Stimulated activated CD4-positive, alpha-beta T cell treated with anti-CD3 and anti-CD28 coated beads, Interleukin-2, amount 100 ng/mL, for 24 hours (primary cell): ENCODE measurements at places on chromosomes 3 and 15.

DNA sequence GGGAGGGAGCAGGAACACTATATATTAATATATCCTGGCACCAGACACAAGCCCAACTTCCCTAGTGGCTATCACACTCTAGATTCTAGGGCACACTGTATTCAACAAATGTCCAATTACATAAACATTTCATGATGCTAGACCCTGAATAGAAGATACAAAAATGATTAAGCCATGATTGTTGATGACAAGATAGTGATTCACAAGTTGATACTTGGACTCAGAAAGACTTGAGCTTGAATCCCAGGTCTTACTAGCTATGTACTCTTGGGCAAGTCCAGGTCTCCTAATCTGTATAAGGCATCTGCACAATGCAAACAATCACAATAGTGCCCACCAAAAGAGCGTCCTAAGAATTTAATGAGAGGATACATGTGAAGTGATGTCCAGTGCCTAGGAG is 10.0 kb upstream of the SNTN start:
- DNase-seq: no peak

GRCh38 chr3:37543666-37544065 is 318.0 kb upstream of the CTDSPL start:
- no peak for DNase-seq

DNA sequence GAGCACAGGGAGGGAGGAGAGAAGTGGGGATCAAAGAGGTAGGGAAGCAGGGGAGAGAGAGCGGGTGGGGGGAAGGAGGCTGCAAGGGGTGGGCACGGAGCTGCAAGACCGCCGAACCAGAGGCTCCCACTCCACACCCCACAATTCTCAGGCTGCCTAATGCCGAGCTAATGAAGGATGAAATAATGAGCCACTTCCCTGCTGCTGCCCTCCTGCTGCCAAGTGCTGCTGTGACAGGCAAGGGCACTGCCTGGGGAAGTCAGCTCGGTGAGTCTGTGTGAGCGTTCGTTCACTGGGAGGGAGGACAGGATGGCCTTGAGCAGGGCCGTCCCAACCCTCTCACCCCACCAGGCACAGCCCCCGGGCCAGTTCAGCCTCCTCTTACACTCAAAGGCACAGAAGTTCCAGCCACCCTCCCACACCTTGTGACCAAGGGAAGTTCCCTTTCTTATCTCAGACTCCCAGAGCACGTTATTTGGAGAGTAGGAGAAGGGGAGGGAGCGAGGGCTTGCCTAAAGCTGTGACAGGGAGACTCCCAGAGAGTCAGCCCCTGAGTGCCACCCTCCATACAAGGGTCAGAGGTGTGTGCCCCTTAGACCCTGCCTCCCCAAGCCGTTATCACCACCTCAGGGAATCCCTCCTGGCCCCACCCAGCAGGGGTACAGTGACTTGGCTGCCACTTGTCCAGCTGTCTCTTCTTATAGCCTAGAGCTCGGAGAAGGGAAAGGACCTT is 12.4 kb downstream of the GLYCTK start:
- no peak for DNase-seq

DNA sequence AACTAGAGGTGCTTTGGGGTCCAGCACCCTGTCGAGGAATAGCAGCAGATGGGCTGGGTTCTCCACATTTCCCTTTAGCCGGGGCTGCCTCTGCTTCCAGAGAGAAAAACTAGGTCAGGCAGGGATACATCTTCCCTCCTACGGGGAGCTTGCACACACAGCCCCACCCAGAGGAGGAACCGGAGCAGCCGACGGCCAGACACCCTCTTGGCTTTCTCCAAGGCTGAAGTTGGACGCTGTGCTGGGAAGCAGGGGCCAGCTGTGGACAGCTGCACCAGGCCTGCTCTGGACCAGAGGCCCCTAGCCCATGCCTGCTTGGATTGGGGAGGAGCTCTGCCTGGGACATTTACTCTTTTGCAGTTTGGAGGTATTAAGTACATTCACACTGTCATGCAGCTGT is 44.7 kb upstream of the NR2C2 start:
- no peak for DNase-seq

GRCh38 chr15:31172606-31173005 is 71.1 kb upstream of the TRPM1 start:
- DNase-seq: no peak

DNA sequence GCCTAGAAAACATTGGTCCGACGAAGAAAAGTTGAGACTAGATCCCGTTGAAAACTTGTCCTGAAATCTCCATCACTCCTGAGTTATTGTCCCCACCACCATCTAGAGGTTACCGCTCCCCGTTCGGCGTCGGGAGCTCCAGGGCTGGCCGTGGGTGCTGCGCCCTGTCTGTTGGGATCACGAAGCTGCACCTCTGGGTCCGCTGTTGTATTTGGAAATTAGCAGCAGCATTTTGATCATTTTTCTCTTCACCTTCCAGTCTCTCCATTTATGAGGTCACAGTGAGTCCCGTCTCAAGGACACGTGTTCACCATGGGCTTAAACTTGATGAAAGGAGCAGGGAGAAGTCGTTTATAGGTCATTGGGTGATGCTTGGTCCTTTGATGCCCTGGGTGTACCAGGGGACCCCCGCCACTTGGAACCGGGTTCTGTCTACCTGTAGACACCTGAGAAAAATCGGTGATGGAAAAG is 565 bp downstream of the MANF start:
- DNase-seq: no peak

GRCh38 chr15:74807282-74807681 is 5.4 kb upstream of the LMAN1L start:
- DNase-seq: no peak

DNA sequence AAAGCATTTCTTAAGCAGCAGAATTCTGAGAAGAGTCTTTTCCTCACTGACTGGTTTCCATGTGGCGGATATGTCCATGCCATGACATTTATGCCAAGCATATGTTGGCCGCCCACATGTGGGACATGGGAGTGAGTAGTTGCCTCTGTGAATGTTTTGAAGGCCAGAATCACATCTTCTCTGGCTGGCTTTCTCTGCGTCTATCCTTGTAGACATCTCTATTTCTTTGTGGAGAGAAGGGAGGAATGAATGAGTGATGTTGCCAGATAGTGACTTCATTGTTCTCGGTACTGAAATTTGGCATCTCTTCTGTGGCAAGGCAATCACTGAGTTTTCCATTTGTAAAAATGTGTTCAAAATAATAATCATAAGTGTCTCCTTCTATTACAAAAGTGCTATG is 316.0 kb downstream of the CLSTN2 start:
- no peak for DNase-seq

DNA sequence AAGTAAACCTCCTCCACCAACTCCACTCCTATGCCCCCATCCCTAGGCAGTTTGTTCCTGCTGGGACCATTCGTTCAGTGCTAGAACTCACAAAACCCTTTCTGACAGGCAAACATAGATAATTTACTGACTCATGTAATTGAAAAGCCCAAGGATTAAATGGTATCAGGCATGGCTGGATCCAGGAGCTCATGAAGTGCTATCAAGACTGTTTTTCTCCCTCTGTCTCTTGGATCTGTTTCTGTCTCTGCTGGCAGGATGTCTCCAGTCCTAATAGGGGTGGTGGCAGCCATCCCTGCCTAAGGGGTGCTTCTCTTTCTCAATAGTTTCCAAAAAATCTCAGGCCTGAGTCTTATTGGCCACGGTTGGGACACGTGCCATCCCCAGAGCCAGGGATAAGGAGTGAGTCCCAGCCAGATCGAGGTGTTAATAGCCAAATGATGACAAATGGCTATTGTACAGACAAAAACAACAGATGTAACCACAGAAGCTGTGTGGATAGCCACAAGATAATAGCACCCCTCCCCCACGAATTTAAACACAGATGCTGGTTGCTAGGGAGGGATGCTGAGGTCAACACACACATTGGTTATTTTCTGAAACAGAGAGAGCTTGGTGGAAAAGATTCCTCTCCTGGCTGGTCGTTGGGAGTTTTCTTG is 168.6 kb downstream of the SHQ1 start:
- DNase-seq: no peak

- DNase-seq: no peak
Measured at GRCh38 chr3:132703733-132704132, 18.5 kb downstream of the NPHP3 start.

DNA sequence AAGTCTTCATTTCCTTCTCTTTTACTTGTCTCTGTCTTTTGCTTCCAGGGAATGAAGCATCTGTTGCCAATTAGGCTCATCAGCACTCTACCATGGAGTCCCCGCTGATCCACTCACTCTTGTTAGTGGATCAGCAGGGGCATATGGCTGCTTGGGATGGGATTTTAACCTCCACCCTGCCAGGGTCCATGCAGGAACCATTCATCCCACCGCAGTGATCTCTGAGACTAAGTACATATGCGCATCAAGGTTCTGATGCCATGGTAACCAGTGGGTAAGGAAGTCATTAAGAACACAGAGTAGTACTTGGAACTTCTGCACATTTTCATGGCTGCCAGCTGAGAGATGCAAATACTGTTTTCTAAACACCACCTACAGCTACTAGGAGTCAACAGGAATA is 374.0 kb upstream of the ALCAM start:
- DNase-seq: no peak

DNA sequence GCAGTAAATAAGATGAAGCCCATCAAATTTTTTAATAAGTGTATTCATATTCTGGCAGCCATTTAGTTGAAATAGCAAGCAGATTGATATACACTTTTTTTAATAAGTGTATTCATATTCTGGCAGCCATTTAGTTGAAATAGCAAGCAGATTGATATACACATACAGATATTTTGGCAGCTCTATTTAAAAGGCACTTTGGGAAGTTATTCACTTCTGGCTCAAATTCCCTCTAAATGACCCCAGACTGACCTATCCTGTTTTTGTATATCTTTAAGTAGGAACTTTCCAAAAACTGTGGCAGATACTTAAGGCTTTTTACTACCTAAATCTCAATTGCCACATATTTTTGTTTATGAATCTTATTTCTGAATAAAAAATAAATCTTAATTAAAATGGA is 122.3 kb downstream of the PLD1 start:
- no peak for DNase-seq

DNA sequence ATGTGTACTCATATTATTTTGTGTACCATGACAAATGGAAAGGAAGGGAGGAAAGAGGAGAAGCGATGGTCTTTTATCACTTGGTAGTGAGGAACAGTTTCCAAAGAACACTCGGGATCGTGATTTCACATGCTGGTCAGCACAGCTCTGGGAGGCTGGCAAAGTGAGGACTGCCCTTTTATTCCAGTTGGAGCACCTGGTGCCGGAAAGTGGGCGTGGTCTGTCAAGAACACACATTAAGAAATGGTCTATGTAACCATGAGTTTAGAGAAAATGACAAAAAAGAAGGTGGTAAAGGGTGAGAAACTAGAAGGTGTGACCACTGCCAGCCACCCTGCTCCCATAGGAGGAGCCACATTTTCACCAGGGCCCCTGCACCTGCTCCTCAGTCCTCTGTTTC is 7.0 kb upstream of the TSEN2 start:
- DNase-seq: no peak

GRCh38 chr15:86236356-86237110 is 156.9 kb downstream of the AGBL1 start:
- DNase-seq: no peak
